Psoas muscle (tissue), 8 donors: ENCODE measurements at places on chromosomes 11 and 22. TPM values are rescaled to one million over a fixed set of nuclear protein-coding genes. Genes with fewer than 3 reads are reported as not detected.

Gene KCTD17
- total RNA-seq: 3.4 TPM

GRCh38 chr11:133951327-133952198 is 5.2 kb downstream of the IGSF9B start:
- H3K27ac ChIP-seq: peak overlapping the region; percentile 75
- peaks cover 41% of the 10 kb centered on the region for H3K4me1 ChIP-seq
- H3K4me3 ChIP-seq: peak overlapping the region; percentile 57

DNA sequence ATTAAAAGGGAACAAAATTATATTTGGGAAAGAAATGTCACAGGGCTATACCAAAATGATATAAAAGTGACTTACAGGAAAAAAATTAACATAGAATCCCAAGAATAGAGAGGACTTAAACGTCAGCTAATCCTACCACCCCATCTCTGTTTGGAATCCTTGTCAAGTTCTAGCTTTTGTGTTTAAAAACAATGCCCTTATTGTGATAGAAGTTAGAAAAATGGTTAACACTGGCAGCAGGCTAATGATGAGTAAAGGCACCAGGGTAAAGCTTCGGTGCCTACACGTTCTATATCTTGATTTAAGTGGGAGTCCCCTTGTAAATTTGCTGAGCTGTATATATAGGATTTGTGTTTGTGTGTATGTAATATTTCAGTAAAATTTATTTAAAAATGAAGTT is 453.3 kb upstream of the TENM4 start:
- no peak for DNase-seq
- no peaks in the 10 kb centered on the region for H3K36me3 ChIP-seq
- no peak overlapping the region for H3K4me3 ChIP-seq
- no peaks in the 10 kb centered on the region for H3K27me3 ChIP-seq

Gene SORL1
- 1.5 TPM for total RNA-seq

GRCh38 chr11:2807025-2807681 is 78.4 kb downstream of the CDKN1C start:
- peak; percentile 85 for DNase-seq
- no peak overlapping the region for H3K4me3 ChIP-seq
- peaks cover 8% of the 10 kb centered on the region for H3K4me1 ChIP-seq
- H3K27me3 ChIP-seq: no peaks in the 10 kb centered on the region

DNA sequence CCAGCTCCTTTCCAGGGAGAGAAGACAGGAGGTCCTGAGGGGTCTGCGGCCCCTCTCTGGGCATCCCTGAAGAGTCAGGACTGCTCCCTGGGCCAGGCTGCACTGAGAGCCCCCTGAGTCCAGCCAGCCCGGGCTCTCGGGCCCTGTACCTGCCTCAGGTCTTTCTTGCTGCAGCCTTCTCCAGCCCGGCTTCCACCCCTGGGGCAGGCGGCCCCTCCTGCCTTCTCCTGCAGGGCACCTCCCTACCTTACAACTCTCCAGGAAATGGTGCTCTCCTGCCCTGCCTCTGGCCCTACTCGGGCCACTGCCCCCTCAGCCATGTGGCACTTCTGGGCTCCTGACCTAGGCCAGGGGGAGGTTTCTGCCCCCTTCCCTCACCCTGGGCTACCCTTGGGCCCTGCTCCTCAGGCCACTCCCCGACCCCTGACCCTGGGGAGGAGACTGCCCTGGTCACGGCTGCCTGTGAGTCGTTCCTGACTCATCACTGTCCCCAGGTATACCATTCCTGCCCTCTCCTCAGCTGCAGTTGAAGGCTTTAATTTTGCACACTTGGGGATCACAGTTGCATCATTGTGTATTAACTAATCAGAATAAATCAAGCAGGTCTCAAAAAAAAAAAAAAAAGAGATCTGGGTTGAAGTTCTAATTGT is 251.1 kb downstream of the NXPE2 start:
- no peak overlapping the region for H3K27ac ChIP-seq
- no peaks in the 10 kb centered on the region for H3K36me3 ChIP-seq
- no peaks in the 10 kb centered on the region for H3K27me3 ChIP-seq
- DNase-seq: no peak
- no peaks in the 10 kb centered on the region for H3K4me1 ChIP-seq
- H3K4me3 ChIP-seq: no peak overlapping the region
